ENCODE measurements at places on chromosomes 12 and 14. TPM values are rescaled to one million over a fixed set of nuclear protein-coding genes. Genes with fewer than 3 reads are reported as not detected.

DNA sequence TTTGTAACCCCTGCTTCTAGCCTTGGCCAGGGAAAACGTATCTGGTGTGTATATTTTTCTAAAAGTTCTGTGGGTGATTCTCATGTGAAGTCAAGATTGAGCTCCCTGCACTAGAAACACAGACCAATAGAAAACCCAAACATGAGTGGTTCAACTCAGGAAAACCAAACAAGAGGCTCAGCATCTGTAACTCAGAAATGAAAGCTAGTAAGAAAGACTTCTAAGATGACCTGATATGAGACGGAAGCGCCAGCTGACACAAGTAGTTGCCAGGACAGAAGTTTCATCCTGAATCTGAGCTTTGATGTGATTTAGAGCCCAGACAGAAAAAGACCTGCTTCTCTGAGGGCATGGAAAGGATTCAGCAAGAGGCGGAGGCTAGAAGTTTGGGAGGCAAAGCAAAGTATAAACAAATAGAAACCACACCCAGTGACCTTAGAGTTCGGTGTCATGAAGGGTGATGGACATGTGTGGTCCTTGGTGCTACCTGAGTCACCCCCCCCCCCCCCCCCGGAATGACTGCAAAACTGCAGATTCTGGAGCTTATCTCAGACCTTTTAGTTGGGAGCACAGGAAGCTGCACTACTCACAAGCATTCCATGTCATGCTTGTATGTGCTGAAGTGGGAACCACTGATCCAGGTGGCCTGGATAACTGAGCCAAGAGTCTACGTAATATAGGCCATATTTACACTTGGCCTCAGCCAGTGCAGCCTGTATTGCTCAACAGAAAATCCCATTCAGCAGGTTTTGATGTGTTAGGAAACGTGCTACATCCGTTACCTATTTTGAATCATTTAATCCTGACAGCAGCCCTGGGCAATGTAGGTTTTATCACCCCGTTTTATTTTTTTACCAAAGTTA, 191.3 kb downstream of the ANO6 start:
- DNase-seq = peak; percentile 68

DNA sequence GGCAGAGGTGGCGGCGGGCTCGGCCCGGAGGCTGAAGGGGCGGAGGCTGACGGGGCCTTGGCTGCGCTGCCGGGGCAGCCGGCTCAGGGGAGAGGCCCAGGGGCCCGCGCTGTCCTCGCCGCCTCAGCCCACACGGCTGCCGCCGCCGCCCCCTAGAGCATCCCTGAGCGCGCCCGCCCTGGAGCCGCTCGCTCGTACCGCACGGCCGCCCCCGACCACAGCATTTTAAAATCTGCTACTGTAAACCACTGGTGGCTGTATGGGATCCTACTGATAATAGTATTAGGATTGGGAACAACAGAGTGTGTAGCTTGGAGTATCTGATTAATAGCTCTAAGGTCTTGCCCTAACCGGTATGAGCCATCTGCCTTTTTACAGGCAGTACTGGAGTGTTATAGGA, 22.2 kb upstream of the EDDM3A start:
- no peak for DNase-seq

- no peak for DNase-seq
Observed at GRCh38 chr12:4829161-4829792, 80.4 kb upstream of the KCNA1 start.

GRCh38 chr12:67666605-67667004, 18.1 kb downstream of the DYRK2 start:
- no peak for DNase-seq

DNA sequence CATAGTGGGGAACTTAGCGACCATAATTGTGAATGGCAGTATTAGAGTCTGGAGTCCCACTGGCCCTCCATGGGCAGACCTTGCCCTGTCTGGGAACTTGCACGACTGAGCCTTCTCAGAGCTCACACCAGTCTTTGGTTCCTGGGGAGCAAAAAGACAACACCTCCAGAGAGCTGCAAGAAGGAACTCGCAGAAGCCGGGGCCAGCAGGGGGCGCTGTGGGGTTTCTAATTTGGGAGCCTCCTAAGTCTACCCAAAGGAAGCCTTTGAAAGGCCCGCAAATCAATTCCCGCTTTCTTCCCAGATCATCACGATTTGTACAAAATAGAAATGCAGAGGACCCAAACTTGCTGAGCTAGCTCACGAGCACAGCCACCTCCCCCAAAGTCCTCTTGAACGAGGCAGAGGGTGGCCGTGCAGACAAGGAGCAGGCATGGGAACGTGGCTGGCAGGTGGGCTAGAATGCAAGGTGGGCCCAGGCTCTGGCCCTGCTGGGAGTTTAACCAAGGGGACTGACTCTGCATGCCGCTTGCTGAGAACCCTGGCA, 46.3 kb upstream of the FBXO21 start:
- peak; percentile 67 for DNase-seq

DNA sequence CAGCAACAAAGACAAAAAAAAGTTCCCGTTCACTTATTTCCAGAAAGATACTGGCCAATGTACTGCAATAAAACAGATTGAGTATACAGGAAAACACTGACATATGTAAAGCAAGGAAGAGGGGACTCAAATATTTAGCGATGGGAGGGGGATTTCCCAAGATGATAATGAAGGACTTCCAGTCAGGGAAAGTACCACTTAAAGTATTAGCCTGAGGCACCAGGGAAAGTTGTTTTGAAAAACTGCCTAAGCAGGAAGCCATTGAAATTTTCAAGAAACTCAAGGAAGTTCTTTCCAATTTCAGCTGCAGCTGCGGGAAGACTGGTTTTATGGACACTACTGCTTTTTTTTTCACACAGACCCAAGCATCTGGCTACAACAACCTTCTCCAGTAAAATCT, 1007.4 kb upstream of the NOVA1 start:
- DNase-seq = no peak

The KERA gene
- not detected for total RNA-seq

GRCh38 chr12:63294327-63294632, 143.3 kb upstream of the AVPR1A start:
- no peak for DNase-seq

GRCh38 chr14:99201351-99202073, 70.5 kb downstream of the BCL11B start:
- no peak for DNase-seq

- DNase-seq = no peak
Observed at GRCh38 chr14:22497671-22498093, 91.3 kb downstream of the DAD1 start.

The MIS18BP1 gene
- 25.3 TPM for total RNA-seq

The CLEC4D gene
- total RNA-seq = 3.2 TPM

GRCh38 chr14:104227806-104228205, 89.4 kb downstream of the KIF26A start:
- no peak for DNase-seq

- DNase-seq = no peak
Observed at GRCh38 chr14:73025544-73025943, 1.4 kb downstream of the ZFYVE1 start.

- DNase-seq = no peak
Observed at GRCh38 chr14:32509632-32510187, 180.6 kb downstream of the AKAP6 start.

The IGFBP6 gene
- total RNA-seq = 44.4 TPM

DNA sequence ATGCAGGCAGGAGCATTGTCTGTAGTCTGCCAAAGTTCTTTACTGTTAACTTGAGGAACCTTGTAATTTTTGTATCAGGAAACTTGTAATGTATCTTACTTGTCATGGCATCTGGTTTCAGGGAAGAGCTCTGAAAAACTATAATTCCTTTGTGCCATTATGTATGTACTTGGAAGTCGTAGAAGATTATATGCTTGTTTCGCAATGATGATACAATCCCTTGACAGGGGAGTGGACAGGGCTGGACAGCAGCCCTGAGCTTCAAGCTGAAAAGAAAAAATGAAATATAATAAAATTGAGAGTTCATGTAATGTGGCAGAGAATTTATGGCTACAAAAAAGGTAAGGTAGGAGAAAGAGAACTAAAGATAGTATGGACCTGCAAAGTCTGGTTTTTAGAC, 7.4 kb upstream of the DLGAP5 start:
- no peak for DNase-seq

DNA sequence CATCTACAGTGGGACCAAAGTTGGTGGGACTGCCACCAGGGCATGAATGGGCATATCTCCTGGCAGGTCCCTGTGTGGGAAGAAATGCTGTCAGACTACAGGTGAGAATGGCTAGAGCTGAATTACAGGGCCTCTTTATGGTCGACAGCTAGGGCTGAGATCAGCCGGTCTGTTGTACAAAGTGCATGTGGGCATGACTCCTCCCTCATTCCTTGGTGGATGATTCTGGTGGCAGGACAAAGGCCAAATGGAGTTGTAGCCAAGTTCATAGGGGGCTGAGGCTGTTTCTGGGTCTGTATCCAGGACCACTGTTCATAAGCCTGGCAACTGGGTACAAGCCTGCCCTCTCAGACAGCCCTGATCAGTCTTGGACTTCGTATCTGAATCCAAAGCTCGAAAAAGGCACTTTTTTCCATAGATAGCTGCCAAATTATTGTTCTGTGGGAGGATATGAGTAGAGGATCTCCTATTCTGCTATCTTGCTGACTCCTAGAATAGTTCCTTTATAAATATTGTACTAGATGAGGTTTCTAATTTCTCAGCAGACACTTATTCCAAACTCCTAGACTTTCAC, 460.8 kb downstream of the TMEM117 start:
- DNase-seq = no peak

Measured in upper lobe of left lung (tissue), 6 donors.